Stimulated activated CD8-positive, alpha-beta memory T cell treated with anti-CD3 and anti-CD28 coated beads, Interleukin-4, amount 100 ng/mL, for 4 hours (primary cell): ENCODE measurements at places on chromosomes 3 and 15.

DNA sequence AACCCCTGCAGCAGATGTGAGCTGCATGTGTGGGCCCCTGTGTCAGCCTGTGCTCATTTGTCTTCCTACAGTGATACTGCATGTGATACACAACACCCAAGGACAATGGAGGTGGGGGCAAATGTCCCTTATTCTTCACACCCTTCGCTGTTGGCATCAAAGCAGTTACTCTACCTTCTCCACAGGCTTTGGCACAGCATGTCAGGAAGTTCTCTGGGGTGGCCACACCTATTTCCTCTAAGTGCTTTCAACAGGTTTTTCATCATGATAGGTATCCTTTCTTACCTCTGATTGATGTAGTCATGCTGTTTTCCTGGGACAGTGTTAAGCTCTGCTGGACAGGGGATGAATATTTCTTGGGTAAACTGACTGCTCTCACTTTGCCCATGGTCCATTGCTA lies 29.5 kb downstream of the ZNF662 start:
- no peak for DNase-seq

- DNase-seq = no peak
Measured at GRCh38 chr3:140147965-140148490, 213.0 kb downstream of the CLSTN2 start.

GRCh38 chr3:101133652-101134051 lies 140.4 kb upstream of the ABI3BP start:
- DNase-seq = no peak

DNA sequence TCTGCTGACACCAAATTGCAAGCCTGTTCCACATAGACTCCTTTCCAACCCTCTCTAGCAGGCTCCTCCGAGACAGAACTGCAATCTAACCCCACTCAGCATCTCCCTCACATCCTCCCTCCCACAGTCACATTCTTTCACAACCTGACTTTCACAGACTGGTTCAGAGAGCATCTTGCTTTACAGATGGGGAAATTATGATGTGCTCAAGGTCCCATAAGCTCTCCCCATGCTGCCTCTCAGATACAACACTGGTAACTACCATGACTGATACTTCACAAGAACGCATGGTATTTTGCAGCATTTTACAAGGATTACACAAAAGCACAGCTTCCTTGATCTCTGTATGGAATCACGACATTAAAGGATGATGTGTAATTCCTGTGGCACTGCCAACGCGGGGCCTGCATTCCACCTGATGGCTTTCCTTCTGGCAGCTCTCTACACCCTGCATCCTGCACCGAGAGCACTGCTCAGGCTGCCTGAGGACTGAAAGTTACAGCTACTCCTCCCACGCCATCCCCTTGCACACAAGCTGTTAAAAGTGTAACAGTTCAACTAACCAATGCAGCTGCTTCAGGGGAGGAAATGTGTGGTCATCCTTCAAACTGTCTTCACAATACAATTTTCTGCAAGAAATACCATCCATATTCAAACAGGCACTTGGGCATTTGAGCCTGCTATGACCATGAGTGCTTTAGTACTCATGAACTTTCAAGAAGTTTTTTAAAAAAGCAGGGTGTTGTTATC lies 27.6 kb downstream of the TBC1D2B start:
- peak; percentile 38 for DNase-seq

DNA sequence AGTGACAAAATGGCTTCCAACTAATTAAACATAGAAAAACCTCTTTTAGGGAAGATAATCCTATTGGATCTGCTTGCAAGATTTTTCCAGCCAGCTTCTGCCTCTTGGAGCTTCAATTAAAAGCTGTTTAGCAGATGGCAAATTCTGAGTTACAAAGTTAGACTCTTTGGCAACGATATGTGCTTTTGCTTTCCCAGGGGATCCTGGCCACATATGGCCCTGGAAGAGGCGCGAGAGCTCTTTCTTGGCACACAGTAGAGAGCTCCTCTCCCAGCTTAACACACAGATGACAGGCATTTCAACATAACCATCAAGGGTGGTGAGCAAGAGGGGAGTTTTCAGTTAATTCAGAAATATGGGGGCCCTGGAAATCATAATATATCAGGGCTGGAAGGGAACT lies 41.6 kb upstream of the GALNT15 start:
- no peak for DNase-seq
